ENCODE measurements at places on chromosomes 5 and 9.
A peak's percentile ranks its signal among the peaks of the same experiment; 100 is the strongest.

- DNase-seq: peak; percentile 75
Observed at GRCh38 chr9:134163371-134164196, 780 bp downstream of the RNU6ATAC start.

DNA sequence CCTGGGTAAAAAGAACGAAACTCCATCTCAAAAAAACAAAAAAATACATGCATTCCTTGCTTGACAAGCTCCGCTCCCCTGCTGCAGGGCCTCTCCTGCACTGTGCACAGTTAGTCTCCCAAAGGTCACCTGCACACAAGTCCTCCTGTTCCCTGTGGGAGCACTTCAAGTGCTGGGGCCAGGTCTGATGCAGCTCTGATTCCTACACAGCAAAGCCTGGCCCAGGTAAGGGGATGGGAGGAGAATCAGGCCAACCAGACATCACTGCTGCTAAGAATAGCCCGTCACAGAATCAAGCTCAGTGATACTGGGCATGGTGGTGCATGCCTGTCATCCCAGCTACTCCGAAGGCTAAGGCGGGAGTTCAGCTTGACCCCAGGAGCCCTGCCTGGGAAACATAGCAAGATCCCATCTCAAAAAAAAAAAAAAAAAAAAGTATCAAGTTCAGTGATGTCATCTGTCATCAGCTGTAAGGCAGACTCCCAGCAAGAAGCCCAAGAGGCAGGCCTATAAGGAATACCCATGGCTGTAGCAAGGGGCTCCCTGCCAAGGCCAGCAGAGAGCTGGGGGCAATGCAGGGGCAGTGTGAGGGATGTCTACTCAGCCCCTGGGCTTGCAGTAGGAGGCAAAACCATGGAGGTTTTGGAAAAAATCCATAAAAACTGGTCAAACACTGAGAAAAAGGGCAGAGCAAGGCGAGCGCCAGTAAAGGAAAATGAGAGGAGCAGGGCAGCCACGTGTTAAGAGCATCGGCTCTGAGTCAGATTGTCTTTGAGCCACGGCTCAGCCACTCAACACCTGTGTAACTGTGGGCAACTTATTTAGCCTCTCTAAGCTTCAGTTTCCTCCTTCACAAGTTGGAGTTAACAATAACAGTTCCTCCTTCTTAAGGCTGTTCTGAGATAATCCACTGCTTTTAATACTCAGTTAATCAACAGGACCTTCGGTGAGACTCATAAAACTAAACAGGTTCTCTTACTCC lies 3.2 kb downstream of the TPM2 start:
- no peak for DNase-seq

- DNase-seq: no peak
Observed at GRCh38 chr5:129724222-129724621, 23.7 kb upstream of the MINAR2 start.

GRCh38 chr5:76351176-76351575 lies 51.9 kb upstream of the IQGAP2 start:
- no peak for DNase-seq

- no peak for DNase-seq
Observed at GRCh38 chr9:75432888-75433287, 344.6 kb downstream of the OSTF1 start.

GRCh38 chr5:68482199-68482598 lies 266.6 kb downstream of the PIK3R1 start:
- DNase-seq: no peak

GRCh38 chr5:160788102-160788660 lies 63.8 kb downstream of the ATP10B start:
- DNase-seq: no peak

- DNase-seq: no peak
Observed at GRCh38 chr9:444528-444927, 229.9 kb downstream of the DOCK8 start.

GRCh38 chr9:121751686-121752445 lies 100.4 kb downstream of the DAB2IP start:
- DNase-seq: no peak

Measured in activated naive CD8-positive, alpha-beta T cell treated with anti-CD3 and anti-CD28 coated beads for 36 hours (primary cell).